ENCODE measurements at places on chromosomes 13 and 19. TPM values are rescaled to one million over a fixed set of nuclear protein-coding genes. Genes with fewer than 3 reads are reported as not detected.

The PLPPR2 gene
- total RNA-seq = 1.7 TPM

The KIR3DL1 gene
- total RNA-seq = not detected

The WDR88 gene
- not detected for total RNA-seq

The FLT1 gene
- 1.2 TPM for total RNA-seq

GRCh38 chr13:109783815-109784589, 2.4 kb downstream of the IRS2 start:
- no peak for DNase-seq

- DNase-seq = no peak
These were observed 84.3 kb downstream of the NUFIP1 start for GRCh38 chr13:44904967-44905366.

DNA sequence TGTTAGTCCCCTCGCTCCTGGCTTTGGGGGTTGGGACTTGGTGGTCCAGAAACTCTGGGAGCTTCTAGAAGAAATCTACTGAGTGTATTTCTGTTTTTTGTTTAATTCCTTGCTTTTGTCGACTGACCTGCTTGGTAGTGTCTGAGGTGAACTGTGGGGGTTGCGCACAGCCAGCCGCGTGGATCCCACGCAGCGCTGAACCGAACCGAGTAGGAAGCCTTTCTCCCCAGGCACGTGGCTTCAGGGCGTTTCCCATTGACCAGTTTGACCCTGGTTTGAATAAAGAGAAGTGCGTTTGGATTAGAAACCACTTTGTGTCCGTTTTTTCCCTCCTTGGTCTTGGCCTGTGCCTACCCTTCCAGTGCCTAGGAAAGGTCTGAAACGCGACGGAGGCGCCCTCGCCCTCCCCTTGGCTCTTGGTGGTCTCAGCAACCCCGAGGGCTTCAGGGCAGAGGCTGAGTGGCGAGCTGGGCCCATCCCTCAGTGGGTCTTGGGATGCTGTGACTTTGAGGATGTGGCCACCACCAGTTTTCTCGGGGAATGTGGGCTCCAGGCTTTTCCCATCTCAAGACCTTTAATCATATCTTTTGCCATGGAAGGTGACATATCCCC, 2.7 kb upstream of the RPS15 start:
- DNase-seq = no peak

DNA sequence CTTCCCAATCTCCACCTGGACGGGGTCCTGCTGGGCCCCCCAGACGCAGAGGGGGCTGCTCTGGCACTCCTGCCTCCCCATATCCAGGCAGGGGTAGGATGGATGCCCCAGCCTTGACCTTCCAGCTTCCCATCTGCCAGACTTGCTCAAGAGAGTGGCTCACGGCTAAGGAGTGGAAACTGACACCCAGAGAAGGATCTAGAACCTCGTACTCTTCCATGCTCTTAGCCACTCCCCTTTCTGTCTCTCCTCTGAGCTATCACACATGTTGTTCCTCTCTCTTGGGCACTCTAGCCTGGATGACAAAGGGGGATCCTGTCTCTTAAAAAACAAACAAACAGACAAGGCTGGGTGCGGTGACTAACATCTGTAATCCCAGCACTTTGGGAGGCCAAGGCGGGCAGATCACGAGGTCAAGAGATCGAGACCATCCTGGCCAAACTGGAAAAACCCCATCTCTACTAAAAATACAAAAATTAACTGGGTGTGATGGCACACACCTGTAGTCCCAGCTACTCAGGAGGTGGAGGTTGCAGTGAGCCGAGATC, 12.2 kb upstream of the FUT5 start:
- DNase-seq = no peak

GRCh38 chr19:39347332-39348164, 5.3 kb downstream of the SAMD4B start:
- DNase-seq = no peak
